ENCODE measurements at places on chromosomes 3 and 15. TPM values are rescaled to one million over a fixed set of nuclear protein-coding genes. Genes with fewer than 3 reads are reported as not detected.

ATP8B4 gene
- total RNA-seq: 2.7 TPM

TM4SF4 gene
- total RNA-seq: not detected

OR5H1 gene
- not detected for total RNA-seq

RPL39L gene
- 23.9 TPM for total RNA-seq

ATP13A5 gene
- not detected for total RNA-seq

Measured in placental pericyte (primary cell).